Cardiac ventricle fibroblast (primary cell): ENCODE measurements at places on chromosomes 7 and 10. TPM values are rescaled to one million over a fixed set of nuclear protein-coding genes. Genes with fewer than 3 reads are reported as not detected.

Gene SFRP5
- total RNA-seq = 0.10 and 0.19 TPM in 2 replicates

Gene EN2
- total RNA-seq = 0.37 TPM in 1 of 2 replicates, not detected in the other

Gene C10orf62
- total RNA-seq = not detected in 2 replicates

Gene CALHM1
- total RNA-seq = not detected in 2 replicates
